ENCODE measurements at places on chromosomes 7 and 10.

DNA sequence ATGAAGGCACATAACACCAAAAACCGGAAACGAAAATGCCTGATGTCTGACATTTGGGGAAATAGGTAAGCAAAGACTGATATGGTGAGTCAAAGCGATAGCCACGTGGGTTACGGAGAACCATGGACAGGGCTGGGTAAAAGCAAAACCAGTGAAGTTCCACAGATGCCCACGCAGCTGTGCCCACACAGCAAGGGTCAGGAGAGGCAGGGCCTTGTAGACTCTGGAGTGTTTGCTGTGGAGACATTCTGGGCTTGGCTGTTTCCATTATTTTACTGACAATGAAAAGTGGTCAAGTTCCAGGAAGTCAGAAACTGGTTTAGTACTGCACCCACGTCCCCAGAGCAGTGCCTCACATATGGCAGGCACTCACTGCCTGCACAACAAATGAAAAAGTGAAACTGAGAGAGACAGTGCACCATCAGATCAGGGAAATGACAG is 148.7 kb downstream of the ZMYND11 start:
- DNase-seq: no peak

GRCh38 chr7:116173051-116174028 is 37.0 kb upstream of the TES start:
- DNase-seq: peak; percentile 67

DNA sequence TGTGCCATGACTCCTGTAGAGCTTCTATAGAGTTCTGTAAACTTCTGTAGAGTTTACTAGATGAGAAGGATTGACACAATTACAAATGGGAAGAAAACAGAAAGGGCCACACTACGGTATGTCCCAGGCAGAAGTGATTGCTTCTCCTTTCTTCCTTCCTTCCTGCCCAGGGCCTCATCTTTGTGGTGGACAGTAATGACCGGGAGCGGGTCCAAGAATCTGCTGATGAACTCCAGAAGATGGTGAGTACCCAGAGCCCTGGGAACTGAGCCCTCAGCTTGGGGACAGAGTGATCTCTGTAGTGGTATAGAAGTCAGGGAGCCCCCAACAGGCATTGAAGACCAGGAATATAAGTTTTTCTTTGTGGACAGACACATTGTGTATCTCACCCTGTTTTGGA is 1.7 kb downstream of the ARF5 start:
- DNase-seq: no peak

- no peak for DNase-seq
Measured at GRCh38 chr10:24259365-24260130, 50.6 kb downstream of the KIAA1217 start.

DNA sequence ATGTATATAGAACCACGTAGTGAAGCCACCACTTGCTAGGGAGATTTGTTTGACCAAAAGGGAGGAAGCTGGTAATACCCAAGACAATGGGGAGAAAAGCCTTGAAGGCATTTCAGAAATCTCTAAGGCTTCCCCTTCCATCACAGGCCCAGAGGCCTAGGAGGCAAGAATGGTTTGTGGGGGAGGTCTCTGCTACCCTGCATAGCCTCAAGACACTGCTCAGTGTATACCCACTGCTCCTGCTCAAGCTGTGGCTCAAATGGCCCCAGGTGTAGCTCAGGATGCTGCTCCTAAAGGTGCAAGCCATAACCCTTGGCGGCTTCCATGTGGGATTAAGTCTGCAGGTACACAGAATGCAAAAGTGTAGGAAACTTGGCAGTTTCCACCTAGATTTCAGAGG is 1105.8 kb downstream of the GATA3 start:
- DNase-seq: no peak

DNA sequence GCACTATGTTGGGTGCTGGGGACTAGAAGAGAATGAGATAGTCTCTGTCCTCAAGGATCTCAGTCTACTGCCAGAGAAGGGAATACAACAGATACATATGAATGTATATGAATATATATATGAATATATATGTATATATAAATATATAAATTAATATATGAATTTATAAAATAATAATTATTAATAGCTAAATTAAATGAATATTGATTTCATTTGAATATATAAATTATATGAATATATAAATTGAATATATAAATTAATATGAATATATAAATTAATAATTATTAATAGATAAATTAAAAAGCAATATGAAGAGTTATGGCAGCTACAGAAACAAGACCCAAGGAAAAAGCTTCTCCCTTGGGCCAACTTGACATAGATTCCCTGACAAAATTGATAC is 59.8 kb upstream of the OPALIN start:
- no peak for DNase-seq

GRCh38 chr7:9175871-9176270 is 742.5 kb downstream of the NXPH1 start:
- no peak for DNase-seq
